ENCODE measurements at places on chromosomes 7 and 10.

DNA sequence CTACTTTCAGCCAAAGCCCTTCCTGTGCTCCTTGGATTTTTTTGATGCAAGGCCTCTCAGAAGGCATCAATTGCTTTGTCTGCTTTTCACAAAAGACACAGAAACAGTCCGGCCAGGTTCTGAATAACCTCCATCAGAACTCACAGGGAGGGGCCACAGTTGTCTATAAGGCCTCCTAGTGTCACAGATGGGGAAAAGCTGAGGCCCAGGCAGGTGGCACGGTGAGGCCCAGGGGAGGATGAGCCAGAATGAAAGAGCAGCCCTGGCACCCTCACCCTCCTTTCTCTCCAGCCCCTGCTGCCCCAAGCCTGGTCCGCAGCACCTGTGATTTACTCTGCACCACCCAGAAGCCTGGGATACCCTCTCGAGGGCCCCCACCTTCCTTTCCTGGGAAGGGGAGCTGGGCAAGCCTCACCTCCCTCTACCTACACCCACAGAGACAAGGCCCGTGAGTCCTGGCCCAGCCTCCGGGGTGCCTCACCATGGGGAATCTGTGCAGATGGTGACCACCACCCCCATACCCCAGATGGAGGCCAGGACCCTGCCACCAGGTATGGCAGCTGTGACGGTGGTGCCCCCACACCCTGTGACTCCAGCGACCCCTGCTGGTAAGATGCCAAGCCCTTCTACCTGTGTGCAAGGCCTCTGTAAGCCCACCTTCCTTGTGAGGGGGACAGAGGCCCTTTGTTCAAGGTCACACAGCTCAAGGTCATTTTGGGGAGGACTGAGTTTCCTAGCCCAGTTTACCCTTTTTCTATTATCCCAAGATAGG, 26.2 kb upstream of the ZNF467 start:
- DNase-seq, result peak; percentile 7

DNA sequence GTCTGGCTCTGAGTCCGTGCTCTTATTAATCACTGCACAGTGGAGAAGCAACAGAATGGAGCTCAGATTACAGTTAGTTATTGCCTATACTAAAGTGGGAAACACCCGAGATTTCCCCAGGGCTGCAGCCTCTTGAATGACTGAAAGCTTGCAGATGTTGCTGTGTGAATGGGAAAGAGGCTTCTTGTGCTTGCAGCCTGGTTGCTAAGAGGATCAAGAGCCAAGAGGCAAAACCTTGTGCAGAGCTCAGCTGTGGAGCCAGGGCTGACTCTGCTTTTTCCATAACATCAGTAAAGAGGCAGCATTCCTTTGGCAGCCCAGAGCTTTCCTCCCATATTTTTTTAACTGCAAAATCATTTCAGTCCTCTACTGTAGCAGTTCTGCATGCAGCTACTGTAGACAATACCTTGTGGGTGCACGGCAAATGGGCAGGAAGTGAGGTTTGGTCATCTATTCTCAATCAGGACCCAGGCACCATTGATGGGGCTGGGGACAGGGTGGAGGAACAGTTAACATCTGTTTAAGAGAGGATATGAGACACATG, 86.5 kb downstream of the RALA start:
- DNase-seq, result no peak

DNA sequence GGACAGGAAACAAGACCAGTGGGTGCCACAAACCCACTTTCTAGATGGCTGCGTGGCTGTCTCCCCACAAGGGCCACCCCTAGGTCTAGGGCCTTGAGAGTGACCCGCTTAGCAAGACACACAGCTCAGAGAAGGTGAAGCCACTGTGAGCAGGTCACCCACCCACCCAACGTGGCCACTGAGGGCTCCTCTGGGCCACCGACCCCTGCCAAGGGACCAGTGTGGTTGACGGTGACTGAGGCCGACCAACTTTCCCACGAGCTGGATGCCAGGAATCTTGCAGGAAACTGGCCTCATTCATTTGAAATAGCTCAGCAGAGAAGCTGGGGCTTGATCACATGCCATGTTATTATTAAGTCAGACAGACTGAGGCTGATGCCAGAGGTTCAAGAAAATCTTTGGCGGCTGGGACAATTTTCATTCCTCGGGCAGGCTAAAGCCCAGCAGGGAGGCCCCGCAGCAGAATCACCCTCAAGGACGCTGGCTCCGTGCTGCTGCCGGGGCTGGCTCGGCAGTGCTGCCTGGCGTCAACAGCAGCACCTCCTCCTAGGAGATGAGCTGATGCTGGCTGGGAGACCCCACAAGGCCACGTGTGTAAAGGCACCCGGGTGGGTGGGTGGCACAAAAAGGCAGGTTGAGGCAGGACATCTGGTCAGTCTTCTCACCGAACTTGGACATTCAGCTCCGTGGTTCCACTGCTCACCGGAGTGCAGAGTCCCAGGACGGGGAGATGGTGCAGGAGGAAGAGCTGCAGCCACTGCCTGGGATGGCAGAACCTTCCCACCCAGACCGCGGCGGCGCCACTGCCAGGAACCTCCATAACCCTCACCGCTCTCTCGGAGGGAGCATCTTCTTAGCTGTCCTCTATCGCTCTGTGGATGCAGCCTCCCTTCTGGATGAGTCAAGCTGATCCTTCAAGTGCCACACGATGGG, 57.8 kb downstream of the ZRANB1 start:
- DNase-seq, result no peak

GRCh38 chr10:43012578-43012977, 64.3 kb upstream of the RET start:
- no peak for DNase-seq

GRCh38 chr10:18868919-18869318, 179.7 kb upstream of the MALRD1 start:
- DNase-seq, result no peak
